ENCODE measurements at places on chromosomes 2 and 18. TPM values are rescaled to one million over a fixed set of nuclear protein-coding genes. Genes with fewer than 3 reads are reported as not detected.

- no peak for DNase-seq
Observed at GRCh38 chr2:124908411-124908810, 883.3 kb downstream of the CNTNAP5 start.

GRCh38 chr2:207215308-207215707 is 49.6 kb upstream of the KLF7 start:
- no peak for DNase-seq

- DNase-seq: no peak
Observed at GRCh38 chr2:135532581-135532980, 1.3 kb downstream of the R3HDM1 start.

- no peak for DNase-seq
Observed at GRCh38 chr2:73256618-73256922, 22.5 kb downstream of the CCT7 start.

DNA sequence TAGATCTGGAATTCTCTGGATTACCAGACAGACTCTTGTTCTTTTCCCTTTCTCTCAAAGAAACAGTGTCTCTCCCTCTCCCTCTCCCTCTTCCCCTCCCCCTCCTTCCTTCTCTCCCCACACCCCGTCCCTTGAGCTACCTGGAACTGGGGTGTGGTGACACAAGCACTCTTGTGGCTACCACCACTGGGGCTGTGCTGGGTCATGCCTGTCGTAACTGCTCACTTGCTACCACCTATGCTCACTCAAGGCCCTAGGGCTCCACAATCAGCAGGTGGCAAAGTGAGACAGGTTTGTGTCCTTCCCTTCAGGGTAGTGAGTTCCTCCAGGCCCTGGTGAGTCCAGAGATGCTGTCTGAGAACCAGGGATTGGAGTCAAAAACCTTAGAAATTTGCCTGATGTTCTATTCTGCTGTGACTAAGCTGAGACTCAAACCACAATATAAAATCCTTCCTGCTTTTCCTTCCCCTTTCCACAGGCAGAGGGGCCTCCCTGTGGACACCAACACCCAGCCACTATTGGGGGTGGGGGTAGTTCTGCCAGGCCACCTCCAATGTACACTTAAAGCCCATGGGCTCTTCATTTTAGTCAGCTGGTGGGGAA is 70.8 kb downstream of the OXER1 start:
- DNase-seq: no peak

The KATNAL2 gene
- 6.3 TPM for polyA plus RNA-seq

The C18orf54 gene
- 7.1 TPM for polyA plus RNA-seq

The CLEC4F gene
- not detected for polyA plus RNA-seq
